ENCODE measurements at places on chromosomes 7 and 10.

GRCh38 chr10:68705548-68705947 lies 15.5 kb upstream of the CCAR1 start:
- DNase-seq = no peak

GRCh38 chr7:50492770-50493519 lies 42.8 kb upstream of the FIGNL1 start:
- no peak for DNase-seq

- DNase-seq = no peak
Measured at GRCh38 chr7:593324-594115, 73.9 kb upstream of the PDGFA start.

DNA sequence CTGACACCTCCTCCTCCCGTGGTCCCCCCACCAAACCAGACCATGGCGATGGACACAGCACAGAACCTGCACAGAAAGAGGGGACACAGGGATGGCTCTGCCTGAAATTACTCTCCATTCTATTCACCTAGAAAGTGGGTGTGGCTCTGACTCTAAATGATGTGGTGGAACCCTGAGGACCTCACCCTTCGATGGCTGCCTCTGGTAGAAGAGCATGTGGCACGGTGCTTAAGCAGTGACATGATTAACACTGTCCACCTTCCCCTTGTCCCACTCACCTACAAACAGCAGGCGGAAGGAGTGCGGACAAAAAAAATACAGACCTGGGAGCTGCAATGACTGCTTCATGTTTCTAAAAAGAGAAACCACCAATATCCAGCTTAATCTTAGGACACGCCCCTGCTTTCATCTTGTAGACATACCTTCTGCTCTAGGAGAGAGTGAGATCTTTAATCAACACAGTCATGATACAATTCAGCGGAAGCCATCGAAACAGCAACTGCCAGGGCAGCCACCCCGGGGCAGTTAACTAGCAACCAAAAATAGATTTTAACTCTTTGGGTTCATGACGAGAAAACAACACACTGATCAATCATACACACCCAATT lies 11.4 kb downstream of the JCAD start:
- DNase-seq = no peak

GRCh38 chr7:24617957-24618616 lies 44.8 kb downstream of the PALS2 start:
- no peak for DNase-seq

DNA sequence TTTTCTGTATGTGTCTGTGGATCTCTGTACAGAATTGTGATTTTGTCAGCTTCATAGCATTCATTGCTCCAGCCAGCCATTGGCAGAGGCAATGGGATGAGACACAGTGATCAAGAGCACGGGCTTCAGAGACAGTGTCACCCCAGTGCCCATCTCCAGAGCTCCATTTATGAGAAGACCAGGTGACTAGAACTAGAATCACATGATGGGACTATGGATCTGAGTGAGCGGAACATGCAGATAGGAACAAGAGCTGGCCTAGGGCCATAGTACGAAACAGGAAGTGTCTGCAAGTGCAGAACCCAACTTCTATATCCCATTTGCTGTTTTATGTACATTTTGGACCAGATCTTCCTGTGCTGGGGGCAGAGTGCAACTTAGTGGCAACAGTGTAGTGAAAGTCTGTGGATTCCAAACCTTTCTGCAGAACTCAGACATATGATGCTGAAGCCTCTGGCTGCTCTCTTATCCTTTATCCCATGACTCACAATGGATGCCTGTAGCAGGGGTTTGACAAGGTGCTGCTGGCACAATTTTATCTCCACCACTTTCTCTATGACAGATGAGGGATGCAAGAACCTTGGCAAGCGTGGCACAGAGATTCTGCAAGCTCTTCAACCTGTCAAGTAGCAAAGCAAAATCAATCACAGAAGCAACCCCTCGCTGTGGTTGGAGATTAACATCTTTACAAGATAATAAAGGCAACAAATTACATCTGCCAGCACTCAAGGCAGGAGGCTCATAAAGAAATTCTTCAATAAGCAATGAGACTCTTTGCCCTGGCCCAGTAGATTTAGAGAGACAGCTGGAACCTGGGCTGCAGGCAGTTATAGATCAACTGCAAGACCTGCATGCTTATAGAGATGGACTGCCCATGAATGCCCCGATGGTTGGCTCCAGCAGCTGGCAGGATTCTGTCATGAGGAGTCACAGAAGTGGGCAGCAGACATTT lies 681.3 kb downstream of the TNS3 start:
- DNase-seq = no peak

DNA sequence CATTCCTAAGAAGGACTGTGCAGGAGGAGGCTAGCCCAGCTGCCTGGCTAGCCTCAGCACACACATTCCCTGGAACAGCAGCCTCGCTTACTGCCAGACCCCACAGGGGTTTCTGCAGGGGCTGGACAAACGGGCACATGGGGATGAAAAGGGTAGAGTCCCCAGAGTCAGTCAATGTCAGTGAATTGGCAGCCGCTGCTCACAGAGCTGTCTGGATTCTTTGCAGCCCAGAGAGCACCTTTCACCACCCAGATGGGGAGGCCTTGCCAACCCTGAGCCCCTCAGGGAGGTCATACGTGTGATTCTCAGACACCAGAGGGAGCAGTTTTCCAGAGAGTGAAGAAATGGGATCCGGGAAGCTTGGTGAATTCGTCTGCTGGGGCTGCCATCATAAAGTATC lies 143.3 kb downstream of the KCNMA1 start:
- no peak for DNase-seq

GRCh38 chr10:17782921-17783665 lies 26.1 kb upstream of the MRC1 start:
- no peak for DNase-seq

- no peak for DNase-seq
Measured at GRCh38 chr7:133614251-133614650, 361.4 kb downstream of the EXOC4 start.

DNA sequence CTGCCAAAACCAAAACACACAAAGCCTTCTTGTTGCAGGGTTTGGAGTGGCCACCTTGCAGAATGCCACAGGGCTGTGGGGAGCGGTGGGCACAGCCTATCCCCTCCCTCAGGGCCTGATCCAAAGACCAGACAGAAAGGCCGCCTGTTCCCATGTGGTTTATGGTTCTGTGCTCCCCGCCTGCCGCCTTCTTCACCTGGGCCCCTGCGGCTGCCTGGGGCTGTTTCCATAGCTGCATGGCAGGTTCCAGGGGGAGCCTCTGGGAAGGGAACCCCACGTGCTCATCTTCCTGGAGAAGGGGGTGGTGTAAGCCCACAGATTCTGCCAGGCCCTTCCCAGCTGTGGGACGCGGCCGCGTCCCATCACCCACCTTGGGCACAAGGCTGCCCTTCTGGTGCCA lies 70.7 kb upstream of the EZH2 start:
- no peak for DNase-seq

DNA sequence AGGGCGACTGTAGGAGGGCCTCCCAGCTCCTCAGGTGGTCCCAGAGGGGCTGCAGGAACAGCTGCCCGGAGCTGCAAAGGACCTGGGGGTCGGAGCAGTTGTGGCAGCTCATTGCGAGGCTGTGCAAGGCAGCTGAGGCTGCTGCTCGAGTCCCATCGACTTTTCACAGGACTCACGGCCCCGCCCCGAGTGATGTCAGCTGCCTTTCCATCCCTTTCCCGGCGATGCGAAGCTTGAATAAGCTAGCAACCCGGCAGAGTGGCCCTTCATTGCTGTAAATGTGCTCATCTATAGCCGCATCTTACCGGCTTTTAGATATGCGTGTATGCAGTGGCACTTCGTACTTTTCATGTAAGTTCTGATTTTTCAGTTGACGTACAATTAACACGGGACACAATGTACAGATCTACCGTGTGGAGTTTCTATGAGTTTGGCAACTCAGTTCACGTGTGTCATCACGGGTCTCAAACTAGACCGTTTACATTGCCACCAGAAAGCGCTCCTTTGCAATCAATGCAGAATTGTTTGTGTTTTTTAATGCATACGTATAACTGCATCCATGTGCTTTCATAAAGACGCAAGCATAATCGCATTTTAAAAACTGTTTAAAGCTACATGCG lies at the start of gene CH25H:
CH25H (minus strand) TSS at position 137 of the 620 bp plus-strand sequence; CDS start at position 112, 25 bp downstream.
- DNase-seq = no peak

DNA sequence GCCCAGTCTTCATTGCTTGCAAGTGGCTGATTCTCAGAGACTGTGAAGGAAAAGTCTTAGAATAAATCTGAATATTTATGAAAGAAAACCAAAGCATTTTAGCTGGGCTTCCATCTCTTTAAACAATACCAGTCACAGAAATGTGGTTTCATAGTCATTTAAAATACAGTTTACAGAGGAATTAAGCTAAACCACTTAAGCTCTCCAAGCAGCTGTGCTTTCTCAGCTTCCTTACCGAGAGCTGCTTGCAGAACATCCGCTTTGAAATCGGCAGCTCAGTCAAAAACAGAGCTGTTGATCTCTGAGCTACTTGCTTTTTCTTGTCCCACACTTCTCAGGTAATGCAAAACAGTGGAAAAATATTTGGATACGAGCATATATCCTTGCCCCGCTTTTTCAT lies 134.5 kb downstream of the DYNC1I1 start:
- DNase-seq = no peak

DNA sequence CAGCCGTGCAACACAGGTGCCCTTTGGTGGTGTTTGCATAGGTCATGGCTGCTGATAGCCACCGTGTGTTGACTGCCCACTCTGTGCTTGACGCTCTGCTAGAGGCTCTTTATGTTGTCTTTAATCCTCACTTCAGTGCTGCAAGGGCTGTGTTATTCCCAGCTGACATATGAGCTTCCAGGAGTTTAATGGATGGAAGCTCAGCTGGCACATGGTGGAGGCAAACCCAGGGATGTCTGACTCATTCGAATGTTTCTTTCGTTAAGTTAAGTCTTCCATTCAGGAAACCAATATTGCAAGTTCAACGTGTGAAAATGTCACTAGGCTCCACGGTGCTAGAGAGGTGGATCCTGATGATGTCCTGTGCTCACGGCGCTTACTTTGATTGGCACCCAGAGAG lies 378.4 kb downstream of the DPP6 start:
- no peak for DNase-seq

- DNase-seq = no peak
Measured at GRCh38 chr7:83130191-83130590, 32.5 kb downstream of the PCLO start.

GRCh38 chr7:1712907-1713501 lies 42.9 kb downstream of the ELFN1 start:
- no peak for DNase-seq

- DNase-seq = no peak
Measured at GRCh38 chr10:120457431-120458172, 575 bp downstream of the PLPP4 start.

DNA sequence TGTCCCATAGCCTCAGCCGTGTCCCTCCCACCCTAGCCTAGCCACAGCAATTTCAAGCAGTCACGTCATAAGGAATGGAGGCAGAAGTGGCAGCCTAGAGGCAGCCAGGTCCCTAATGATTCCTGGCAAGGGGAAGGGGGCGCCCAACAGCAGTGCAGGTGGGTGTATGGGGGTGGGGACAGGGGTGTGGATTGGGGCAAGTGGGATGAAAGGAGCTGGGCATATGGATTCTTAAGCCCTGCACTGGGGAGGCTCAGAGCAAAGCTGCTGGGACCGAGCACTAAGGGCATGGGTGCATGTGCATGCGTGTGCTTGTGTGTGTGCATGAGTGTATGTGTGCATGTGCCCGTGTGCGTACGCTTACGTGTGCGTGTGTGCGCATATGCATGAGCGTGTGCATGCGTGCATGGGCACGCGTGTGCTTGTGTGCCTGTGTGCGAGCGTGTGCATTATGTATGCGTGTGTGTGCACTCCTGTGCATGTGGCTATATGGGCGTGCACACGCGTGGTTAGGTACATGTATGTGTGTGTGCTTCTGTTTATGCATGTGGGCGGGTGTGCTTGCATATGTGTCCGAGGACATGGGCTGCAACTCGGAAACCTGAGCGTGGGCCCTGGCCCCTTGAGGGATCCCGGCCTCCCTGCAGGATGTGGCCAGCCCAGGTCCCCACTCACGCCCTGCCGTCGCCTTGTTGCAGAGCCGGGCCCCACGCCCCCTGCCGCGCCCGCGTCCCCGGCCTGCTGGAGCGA lies 34.1 kb downstream of the SH2B2 start:
- DNase-seq = no peak

- no peak for DNase-seq
Measured at GRCh38 chr10:4129866-4130477, 345.0 kb upstream of the KLF6 start.

- DNase-seq = no peak
Measured at GRCh38 chr7:134823400-134823799, 44.0 kb downstream of the CALD1 start.

Measured in activated naive CD4-positive, alpha-beta T cell (primary cell).